ENCODE measurements at places on chromosomes 2 and 18. TPM values are rescaled to one million over a fixed set of nuclear protein-coding genes. Genes with fewer than 3 reads are reported as not detected.

DNA sequence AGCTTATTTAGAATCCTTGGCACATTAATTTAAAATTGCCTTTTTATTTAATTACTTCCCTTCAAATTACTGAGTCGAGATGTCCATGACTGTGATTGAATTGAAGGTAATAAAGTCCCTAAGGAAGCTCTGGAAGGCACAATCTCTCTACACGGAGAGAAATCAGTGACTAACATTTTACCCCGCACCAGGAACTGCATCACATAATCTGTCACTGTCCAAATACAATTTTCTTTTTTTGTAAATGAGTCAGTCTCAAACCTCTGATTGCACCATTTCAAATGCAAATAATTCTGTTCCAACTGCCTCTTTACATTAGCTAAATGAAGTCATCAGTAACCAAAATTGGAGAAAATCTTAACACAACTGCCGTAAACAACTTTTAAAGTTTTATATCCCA is 311.9 kb downstream of the CCDC178 start:
- DNase-seq = no peak

SESTD1 gene
- total RNA-seq = 75.8 TPM

GRCh38 chr2:38590053-38590452 is 12.7 kb downstream of the HNRNPLL start:
- no peak for DNase-seq

GRCh38 chr2:55014962-55015939 is 35.0 kb downstream of the RTN4 start:
- DNase-seq = no peak

GRCh38 chr2:43041173-43041591 is 185.2 kb downstream of the ZFP36L2 start:
- no peak for DNase-seq

RUFY4 gene
- not detected for total RNA-seq

DNA sequence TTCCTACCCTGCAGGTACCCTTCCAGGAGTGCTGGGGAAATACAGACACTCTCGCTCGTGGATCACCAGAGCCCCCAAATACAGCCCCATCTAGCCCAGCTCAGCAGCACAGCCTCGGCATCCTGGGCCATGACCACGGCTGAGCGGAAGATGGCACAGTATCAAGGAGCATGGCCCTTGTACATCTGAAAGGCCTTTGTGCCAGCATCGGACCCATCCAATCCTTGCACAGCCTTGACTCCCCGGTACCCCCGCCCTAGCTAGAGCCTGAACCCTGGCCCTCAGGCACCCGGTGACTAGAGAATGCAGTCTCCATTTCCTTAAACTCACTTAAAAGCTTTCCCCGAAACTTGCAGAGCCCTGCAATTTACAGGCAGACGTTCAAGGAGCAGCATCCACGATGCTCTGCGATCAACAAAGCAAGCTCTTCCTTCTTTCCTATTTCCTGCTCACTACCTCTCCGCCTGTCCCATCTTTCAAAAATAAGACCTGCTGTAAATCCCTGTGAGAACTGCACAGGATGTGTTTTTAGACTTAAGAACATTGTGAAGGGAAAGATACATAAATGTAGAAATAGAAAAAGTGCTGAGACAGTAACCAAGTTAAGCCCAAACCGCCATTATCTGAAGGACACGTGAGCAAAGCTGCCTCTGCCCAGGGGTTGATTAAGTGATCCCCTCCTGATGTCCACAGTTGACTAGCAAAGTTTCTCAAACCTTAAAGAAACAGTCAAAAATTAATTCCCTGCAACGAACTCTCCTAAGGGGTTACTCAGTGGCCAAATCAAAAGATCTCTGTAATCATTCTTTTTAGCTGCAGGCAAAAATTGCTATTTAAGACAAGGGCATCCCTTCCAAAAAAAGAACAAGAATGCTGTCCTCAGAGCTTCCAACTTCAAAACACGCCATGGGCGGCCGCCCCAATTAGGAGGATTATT is 48.5 kb downstream of the ZNF516 start:
- no peak for DNase-seq

DNA sequence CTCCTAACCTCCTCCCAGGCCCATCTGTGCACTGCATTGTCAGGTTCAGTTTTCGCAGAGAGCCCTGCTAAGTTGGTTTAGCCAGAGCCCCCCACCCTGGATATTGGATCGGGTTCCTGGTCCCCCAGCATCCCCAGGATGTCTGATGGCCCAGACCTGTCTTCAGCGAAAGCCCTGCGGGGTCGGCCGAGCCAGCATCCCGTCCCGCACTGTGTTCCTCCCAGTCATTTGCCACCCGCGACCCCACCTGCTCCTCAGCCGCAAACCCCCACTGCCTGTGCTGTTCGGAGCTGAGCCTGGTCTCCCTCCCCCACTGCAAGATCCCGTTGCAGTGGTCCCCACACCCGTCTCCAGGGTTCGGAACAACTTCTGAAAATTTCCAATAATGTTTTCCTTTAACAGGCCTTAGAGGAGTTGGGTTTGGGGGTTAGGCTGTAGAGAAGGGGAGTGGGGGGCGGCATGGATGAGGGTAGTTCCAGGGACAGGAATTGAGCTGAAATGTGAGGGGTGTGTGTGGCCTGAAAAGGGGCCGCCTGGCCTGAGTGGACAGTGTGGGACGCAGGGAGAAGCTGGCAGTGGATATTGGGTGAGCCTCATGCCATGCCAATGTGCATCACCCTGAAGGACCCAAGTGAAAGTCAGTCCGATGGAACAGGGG is 1.6 kb upstream of the COPS9 start:
- peak; percentile 66 for DNase-seq

GRCh38 chr2:172970660-172971059 is 105.0 kb upstream of the MAP3K20 start:
- DNase-seq = no peak

FEV gene
- not detected for total RNA-seq

GRCh38 chr2:60540074-60540473 is 13.4 kb downstream of the BCL11A start:
- no peak for DNase-seq

GAREM1 gene
- total RNA-seq = 10.3 TPM

CNRIP1 gene
- 20.1 TPM for total RNA-seq

DNA sequence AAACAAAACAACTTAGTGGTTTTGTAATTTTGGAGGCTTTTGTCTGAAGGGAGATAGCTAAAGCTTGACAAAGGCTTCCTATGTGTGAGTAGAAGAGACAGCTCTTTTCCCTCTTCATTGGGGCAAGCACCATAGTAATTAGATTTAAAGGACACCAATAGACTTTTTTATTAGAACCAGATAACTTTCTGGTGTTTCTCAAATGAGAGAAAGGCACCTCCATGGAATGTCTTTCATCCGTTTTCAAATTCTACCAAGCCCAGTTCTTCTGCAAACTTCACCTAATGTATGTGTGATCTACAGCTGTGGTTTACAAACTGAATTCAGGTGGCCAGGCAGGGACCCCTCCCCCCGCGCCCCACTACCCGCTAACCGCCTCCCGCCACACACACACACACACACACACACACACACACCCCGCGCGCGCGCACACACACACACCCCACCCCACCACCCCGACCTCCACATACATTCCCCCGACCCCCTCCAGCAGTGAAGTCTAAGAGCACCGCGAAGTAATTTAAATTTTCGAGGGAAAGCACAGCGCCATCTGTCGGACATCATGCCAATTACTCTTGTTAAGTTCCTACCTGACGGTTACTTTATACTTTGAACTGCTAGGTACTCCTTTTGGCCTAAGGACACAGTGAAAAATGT is 31.6 kb upstream of the PPP1R1C start:
- peak; percentile 79 for DNase-seq

- no peak for DNase-seq
These were observed 93.8 kb downstream of the LYPD6B start for GRCh38 chr2:149132339-149132738.

SH3YL1 gene
- total RNA-seq = 49.1 TPM

DNA sequence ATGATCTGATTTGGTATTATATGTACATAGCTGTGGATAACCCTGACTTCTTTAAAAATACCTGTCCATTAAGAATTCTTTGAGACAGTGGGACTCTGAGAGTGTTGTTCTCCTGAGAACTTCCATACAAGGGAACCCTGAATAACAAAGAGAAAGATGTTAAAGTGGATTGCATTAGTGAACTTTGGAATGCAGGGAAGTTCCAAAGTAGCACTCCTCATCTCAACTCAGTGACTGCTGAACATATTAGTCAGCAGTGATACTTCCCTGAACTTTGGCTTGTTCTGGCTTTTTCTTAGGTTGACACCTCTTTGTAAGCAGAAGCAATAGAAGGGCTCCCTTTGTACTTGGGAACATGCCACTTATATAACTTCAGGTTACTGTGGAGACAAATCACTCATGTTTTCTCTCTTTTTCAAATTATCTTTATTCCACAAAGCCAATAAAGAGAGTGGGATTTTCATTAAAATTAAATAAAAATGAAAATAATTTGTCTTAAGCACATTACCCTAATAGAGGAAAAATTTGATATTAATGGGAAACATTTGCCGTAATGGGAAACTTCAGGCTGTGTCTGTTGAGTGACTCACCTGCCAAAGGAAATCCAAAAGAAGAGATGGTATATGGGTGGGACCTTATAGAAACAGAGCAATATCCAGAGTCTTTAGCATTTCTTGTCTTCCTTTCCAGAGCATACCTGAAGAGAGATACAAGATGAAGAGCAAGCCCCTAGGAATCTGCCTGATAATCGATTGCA is 33.3 kb downstream of the CFLAR start:
- no peak for DNase-seq

GALR1 gene
- not detected for total RNA-seq

TRIM54 gene
- 0.17 TPM for total RNA-seq

GALNT3 gene
- 37.7 TPM for total RNA-seq

DNA sequence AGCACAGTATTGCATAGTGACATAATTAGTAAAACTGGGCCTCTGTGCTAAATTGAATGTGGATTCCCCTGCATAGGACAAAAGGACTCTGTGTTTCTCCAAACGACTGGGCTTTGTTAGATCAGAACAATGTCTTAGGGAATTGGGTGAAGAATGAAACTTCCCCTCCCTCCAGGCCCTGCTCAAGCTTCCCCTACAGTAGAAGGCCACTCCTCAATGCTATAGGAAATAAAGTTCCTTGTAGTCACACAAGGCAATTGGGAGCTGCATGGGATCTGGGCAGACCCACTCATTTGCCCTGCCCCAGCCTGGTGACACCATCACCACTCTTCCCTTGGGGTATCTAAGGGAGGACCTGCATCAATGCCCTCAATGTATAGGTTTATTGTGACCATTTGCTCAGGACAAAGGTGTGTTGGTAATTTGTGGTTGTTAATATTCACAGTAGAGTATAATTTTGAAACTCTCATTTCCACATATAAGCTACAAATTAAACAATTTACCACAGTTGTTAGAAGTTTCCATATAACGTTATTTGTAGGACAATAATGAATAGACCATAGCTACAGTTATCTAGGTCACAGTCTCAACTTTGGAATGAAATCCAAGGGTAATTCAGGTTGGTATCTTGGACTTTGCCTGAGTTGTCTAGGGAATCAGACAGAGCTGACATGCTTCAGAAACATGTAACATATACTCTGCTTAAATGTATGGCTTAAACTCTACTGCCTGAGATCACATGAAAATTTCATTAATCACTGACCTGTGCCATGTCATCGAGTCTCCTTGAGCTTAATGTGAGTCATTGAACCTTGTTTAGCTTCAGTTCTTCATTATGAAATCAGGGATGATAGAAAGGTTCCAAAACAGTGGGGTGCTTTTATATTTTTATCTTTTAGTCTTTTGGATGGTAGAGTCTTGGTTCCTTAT is 64.8 kb upstream of the DARS1 start:
- no peak for DNase-seq

- DNase-seq = no peak
These were observed 138.1 kb downstream of the B3GNT2 start for GRCh38 chr2:62334009-62334408.

GRCh38 chr2:172606285-172606684 is 50.4 kb downstream of the PDK1 start:
- DNase-seq = no peak

- DNase-seq = no peak
These were observed 47.9 kb downstream of the MEMO1 start for GRCh38 chr2:31962757-31963361.

Measured in left lung (tissue), 14 donors.